ENCODE measurements at places on chromosomes 12 and 14.
A peak's percentile ranks its signal among the peaks of the same experiment; 100 is the strongest.

DNA sequence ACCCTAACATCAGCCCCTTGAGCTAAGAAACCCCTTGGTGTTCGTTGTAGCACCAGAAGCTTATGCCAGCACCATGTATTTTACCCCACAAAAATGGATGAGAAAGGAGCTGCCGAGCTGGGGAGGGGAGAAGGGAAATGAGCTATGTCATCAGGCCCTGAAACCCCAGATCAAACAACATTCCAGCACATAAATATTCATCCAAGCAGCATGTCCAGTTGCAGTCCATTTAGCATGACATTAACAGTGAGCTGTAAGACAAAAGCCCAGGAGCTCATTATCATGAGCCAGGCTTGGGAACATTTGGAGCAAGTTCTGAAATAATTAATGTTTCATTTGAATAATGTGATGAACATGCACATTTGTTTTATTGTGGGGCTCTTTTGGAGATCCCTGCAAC is 630.1 kb upstream of the TMEM132C start:
- DNase-seq = no peak

DNA sequence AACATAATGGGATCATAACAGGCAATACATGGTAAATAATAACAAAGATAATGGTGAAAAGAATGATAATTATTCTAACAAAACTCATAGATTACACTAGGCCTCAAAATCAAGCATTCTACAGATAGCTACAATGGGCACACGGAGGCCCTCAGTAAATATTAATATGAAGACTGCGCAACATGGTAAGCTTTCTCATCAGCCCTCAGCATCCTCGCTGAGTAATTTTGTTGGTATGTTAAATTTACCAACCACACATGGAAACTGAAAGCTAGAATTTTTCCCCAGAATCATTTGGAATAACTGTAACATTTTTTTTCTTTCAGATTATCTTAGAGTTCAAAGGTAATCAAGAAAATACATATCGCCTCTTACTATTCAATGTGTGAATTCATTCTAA is 74.2 kb upstream of the PYGL start:
- DNase-seq = no peak

- DNase-seq = no peak
Measured at GRCh38 chr12:121250359-121250758, 40.4 kb downstream of the P2RX4 start.

GRCh38 chr14:81991998-81992397 is 458.3 kb upstream of the SEL1L start:
- DNase-seq = no peak

DNA sequence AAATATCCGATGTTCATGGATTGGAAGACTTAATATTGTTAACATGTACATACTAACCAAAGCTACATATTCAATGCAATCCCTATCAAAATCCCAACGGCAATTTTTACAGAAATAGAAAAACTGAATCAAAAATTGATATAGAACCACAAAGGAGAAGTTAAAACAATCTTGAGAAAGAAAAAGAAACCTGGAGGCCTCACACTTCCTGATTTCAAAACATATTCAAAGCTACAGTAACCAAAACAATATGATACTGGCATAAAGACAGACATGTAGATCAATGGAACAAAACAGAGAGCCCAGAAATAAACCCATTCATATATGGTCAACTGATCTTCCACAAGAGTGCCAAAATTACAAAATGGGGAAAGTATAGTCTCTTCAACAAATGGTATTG is 5.4 kb upstream of the PELI2 start:
- DNase-seq = no peak

GRCh38 chr12:54005853-54006558 is 2.8 kb upstream of the HOXC8 start:
- peak; percentile 73 for DNase-seq

DNA sequence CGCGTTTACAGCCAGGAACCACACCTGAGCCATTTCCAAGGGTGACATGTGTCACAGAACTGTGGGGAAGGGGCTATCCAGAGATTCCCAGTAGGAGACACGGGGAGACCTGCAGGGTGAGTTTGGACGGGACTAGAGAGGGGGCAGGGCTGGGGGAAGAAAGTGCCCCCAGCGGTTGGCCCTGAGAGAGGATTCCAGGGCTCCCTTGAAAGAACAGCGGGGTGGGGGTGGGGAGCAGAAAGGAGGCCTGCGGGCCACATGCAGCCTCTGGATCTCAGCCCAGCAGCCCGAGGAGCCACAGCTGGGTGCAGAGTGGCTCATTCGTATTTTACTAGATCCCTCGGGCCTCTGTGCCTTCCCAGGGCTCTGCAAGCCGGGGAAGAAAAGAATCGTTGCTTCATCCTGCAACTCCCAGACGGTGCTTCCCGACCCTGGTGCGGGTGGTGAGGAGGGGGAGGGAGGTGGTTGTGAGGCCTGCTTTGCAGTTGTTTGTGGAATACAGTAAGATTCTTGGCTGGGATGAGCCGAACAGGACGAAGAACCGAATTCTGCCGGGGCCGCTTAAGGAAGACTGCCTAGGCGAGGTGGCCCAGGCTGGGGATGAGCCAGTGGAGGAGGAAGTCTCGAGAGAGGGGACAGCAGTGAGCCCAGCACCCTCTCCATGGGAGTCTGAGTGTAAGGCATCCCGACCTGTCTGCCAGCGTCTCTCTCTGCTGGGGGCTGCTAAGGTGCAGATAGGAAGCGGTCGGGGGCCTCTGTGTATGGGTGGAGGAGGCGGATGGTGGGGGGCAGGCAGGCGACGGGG is 36.1 kb upstream of the ANKRD9 start:
- DNase-seq = peak; percentile 63

DNA sequence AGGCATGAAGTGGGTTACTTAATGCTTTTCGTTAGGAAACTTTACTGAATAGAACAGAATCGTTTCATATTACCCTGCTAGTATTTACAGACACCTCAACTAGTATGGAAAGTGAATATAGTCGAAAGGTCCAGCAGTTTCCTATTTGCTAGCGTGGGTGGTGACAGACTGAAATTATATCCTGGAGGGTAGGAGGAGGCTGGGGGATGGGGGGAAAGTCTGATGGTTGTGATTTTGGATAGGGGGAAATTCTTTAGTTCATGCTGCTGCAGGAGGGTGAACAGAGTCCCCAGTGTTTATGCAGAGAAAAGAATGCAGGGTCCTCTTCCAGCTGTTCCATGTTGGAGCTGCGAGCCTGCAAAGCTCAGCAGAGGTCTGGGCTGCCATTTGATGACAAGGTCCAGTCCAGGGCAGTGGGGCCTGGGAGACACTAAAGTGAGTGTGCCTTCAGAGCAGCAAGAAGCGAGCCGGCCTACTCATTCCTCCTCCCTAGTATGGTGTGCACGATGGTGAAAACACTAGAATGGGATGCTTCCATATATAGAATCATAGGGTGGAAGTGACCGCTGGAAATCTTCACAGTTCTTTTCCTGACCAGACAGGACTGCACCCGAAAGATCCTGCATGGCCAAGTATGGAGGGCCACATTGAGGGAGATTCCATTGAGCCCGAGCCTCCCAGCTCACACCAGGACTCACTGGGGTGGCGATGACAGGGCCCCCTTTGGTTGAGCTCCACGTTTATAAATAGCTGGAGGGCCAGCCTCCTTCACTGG is 2.1 kb downstream of the SAMD4A start:
- DNase-seq = peak; percentile 31

DNA sequence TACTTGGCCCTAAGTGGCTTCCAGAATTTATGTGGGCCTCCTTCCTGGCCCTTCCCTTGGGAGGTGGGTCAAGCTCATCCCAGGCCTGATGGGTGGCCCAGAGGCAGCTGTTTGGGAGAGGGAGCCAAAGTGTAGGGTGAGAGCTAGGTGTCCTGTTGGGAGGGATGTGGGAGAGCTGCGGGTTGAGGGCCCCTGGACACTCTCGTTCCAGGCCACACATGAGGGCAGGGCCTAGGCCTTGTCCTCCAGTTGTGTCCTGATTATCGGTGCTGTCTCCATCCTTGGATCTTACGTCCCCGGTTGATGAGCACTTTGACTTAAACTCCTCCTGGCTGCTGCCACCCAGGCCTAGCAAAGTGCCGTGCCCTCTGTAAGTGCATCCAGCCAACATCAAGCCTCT is 177.5 kb upstream of the VASH1 start:
- DNase-seq = no peak

- no peak for DNase-seq
Measured at GRCh38 chr12:122848471-122849351, 13.5 kb downstream of the HIP1R start.

DNA sequence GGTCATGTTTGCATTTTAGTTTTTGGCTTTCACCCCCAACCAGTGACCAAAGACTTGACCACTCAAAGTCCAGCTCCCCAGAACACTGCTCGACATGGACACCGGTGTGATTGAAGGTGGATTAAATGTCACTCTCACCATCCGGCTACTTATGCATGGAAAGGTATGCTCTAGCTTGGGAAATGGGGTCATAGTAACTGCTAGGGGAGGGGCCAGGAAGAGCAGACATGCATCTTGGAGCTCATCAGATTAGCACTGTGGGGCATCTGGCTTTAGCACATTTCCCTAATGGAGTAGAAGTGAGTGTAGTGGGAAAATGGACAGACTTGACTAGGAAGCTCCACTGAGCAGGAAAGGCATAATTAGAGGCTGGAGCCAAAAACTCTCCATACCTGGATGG is 2.8 kb downstream of the PCBP2 start:
- no peak for DNase-seq

- DNase-seq = peak; percentile 60
Measured at GRCh38 chr12:52011602-52012214, 5.0 kb downstream of the TAMALIN start.

GRCh38 chr12:11658791-11659190 is 9.3 kb downstream of the ETV6 start:
- DNase-seq = no peak

DNA sequence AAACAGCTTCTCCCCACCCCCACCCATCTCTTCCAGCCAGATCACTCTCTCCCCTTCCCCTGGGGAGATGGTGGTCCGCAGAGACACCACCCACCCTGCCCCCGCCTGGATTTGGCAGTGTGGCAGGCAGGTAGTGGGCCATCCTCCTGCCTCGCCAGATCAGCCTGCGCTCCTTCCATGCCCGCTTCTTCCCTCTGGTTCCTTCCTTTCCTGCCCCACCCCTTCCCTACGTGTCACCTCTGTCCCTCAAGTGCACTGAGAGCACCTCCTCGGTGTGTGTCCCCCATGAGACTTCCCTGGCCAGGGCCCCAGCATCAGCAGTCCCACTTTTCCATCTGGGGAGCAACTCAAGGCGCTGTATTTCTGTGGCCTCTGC is 632 bp downstream of the NYNRIN start:
- no peak for DNase-seq

DNA sequence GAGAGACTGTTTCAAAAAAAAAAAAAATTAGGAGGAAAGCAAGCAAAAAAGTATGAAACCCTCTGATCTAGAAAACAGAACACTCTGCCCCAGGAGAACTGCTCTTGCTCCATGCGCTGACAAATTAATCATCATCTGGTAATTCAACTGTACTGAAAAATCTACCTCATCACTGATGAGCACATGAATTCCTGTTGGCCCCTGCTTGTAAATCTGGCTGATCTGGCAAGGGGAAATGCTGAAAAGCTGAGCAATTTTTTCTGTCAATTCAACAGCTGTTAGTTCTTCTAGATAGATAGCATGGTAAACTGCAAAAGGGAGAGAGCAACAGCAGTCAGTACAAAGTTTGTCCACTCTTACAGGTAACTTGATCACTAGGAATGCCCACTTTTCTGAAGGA is 15.2 kb upstream of the CSRNP2 start:
- no peak for DNase-seq

GRCh38 chr14:94355191-94355794 is 32.2 kb upstream of the SERPINA6 start:
- DNase-seq = peak; percentile 85

DNA sequence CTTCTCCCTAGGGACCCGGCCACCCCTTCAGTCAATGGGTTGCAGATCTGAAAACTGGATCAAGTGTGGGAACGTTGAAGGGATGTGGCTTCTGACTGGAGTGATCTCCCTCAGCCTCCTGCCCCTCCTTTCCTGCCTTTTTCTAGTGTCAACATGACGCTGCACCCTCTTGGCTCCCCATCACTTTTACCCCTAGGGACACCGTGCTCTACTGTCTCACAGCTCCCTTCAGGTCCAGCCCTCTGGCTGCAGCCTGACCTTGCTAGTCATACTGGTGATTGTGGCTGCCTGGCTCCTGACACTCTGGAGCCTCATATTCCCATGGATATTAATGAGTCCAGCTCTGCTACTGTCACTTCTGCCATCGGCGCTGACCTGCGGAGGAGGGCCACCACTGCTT is 51.5 kb upstream of the RASSF3 start:
- DNase-seq = no peak

DNA sequence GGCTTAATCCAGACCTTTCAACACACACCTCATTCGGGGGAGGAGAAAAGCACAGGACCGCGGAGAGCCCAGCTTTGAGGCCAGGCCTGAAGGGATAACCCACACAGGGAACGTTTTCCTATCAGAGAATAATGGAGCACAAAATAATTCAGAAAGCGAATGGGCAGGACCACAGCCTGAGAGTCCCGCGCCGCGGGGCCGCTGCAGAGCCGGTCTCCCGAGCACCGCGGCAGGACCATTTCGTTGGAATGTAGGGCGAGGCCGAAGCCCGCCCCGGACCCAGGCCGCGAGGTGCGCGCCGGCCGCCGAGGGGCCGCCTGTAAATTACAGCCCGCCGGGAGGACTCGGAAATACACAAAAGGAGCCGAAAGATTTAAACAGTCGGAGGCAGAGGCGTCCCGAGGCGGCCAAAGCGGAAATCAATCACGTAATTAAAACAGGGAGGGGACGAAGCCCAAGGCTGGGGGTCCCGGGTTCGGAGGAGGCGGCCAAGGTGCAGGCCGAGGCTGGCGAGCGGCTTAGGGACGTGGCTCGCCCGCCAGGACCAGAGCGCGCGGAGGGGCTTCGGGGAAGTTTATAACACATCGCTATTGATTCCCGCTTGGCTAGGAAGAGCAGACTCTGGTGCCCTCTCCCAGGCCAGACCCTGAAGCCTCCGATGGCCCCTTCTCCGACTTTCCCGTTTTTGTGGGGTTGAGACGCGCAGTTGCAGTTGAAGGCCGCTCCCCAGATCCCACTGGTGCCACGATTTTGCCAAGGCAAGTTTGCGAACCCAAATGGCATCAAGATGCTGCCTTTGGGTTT is 6.3 kb upstream of the HOXC4 start:
- DNase-seq = no peak

DNA sequence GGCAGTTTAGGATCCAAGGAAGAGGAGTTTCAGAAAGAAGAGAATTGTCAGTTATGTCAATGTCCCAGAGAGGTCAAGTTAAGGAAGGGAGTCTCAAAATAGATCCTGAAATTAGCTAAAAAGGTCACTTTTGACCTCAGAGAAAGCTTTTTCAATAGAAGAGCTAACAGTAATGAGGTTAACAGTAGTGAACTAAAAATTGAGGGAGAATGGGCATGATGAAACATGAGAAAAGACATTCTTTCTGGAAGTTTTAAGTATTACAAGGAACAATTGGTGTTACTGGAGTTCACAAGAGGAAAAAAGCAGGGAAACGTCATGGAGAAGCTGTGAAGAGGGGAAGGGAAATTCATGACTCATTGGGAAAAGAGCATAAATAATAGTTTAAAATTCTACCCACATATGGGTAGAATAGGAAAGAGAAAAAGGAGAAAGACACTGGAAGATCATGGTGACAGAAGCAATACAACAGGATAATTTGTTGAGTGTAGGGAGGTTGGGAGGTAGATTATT is 381.2 kb upstream of the FAR2 start:
- DNase-seq = no peak

All from HepG2 (cell line).